ENCODE measurements at places on chromosomes 6 and 20. TPM values are rescaled to one million over a fixed set of nuclear protein-coding genes. Genes with fewer than 3 reads are reported as not detected.

Gene CTAGE9
- not detected for total RNA-seq

Gene NOTCH4
- 0.73 TPM for total RNA-seq

Gene SSTR4
- not detected for total RNA-seq

Gene TRIM40
- not detected for total RNA-seq

Gene BTN1A1
- total RNA-seq, result not detected

Gene REM1
- total RNA-seq, result not detected

DNA sequence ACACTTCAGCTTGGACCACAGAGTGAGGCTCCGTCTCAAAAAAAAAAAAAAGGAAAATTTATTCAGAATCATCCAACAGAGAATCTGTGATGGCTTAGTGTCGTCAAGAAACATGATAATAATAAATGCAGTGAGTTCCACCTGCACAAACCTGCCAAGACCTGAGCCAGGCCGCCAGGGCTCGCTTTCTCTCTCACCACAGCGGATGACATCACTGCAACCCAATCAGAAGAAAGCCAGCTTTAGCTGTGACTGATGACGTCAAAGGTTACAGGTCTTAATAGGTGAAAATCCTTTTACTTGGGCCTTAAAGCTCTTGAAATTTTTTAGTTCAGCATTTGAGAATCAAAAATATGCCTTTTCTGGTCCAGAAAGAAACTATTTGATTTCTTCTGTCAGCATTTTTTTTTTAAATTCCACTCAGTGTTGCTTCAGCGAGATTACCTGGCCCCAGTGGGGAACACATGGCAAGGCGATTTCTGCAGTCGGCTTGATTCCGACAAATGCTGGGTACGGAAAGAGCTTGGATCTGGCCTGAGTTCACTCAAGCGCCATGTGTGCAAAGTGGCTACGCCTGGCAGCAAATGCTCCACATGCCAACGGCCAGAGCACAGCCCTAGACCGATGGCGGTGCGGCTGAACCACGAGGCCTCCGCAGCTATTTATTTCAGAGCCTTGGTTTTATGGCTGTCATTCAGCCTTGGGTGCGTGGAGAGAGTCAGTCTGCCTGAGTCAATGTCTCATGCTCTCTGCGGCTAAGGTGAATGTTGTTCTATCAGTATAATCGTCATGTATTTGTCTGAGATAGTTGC is 105.7 kb upstream of the QKI start:
- ATAC-seq, result no peak

- ATAC-seq, result no peak
Measured at GRCh38 chr20:10731190-10731965, 57.6 kb upstream of the JAG1 start.

GRCh38 chr6:161658211-161658610 is 384.4 kb upstream of the AGPAT4 start:
- no peak for ATAC-seq

GRCh38 chr20:41379551-41379950 is 12.9 kb upstream of the EMILIN3 start:
- ATAC-seq, result no peak

DNA sequence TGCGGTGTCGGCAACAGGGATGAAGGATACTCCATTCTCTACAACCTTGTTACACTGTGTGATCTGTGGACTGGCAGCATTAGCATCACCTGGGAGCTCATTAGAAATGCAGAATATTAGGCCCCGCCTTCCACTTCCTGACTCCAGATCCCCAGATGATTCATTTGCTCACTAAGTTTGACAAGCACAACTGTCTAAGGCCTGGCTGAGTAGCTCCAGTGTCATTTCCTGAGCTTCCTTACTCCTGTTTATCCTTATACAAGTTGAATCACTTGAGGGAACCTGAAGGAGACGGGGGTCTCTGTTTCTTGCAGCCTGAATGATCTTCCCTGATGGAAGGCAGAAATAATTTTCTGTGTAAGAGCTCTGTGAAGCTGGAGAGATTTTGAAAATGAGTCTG is 32.7 kb upstream of the PROKR2 start:
- no peak for ATAC-seq

DNA sequence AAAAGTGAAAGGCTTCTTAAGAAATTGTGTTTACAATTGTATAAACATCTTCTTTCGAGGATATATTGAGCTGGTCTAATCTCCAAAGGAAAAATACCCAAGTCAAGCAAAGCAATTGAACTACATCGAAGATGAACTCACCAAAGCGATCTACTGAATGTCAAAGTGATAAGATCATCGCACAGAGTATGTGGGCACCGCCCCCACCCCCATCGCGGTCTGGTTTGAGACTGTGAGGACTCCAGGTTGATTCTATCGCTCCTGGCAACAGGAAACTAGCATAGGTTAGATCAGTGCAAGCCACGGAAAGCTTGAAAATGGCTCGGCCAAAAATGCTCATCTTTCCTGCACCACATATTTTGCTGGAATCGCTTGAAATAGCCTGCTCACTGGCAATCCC is 133.2 kb upstream of the RPS6KA2 start:
- ATAC-seq, result peak; percentile 97

DNA sequence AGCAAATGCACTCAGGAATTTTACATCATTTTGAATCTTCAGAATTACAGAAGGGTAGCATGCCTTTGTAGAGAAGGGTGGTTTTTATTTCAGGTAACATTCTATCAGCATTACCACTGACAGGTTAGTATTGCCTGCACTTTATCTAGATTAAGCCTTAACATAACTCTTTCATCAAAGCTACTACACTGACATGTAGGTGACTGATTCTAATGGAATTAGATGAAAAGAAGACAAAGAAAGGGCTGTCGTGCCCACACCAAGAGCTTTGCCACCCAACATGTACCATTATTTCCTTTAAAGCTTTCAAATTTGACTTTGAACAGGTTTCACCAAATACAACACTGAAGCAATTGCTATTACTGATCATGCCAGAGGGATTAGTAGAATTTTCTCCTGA is 551.9 kb downstream of the EYS start:
- ATAC-seq, result no peak

GRCh38 chr6:33128318-33128717 is 52.5 kb downstream of the HLA-DPB1 start:
- ATAC-seq, result peak; percentile 73

GRCh38 chr20:23404196-23404595 is 17.1 kb downstream of the NAPB start:
- ATAC-seq, result no peak

DNA sequence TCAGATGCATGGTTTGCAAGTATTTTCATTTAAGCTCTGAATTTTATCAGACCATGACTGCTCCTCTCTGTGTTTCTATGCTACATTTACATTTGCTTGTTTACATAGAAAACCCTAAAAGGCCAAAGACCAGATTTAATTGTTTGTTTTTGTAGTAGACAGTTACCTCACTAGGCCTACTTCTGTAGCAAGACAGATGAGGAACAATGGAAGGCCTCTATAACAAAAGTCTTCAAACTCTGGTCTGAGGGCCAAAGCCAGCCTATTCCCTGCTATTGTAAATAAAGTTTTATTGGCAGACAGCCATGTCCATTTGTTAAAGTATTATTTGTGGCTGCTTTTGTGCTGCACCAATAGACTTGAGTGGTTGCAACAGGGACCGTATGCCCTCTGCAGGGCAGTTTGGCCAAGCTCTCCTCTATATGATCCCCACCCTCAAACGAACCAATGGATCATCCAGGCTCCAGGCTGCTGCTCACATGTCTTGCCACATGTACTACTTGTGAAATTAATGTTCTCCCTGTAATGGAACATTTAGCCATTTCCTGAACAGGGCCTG is 182.0 kb downstream of the DOK5 start:
- ATAC-seq, result no peak

- ATAC-seq, result peak; percentile 16
Measured at GRCh38 chr6:39189915-39190544, 39.2 kb downstream of the KCNK5 start.

GRCh38 chr20:49852522-49853080 is 40.0 kb downstream of the SLC9A8 start:
- no peak for ATAC-seq

DNA sequence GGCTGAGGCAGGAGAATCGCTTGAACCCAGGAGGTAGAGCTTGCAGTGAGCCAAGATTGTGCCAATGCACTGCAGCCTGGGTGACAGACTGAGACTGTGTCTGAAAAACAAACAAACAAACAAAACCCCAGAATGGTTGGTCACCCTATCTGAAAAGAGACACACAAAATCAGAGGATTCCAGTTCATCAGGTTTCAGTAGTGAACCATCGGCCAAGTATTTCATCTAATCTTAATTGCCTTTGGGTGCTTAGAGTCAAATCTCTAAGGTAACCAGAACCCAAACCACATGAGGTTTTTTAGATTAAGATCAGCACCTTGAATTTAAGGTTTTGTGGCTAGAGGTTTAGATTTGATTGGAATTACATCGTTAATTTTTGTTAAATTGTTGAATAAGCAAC is 8.3 kb upstream of the ZBTB2 start:
- ATAC-seq, result peak; percentile 38

GRCh38 chr6:128531696-128532095 is 11.3 kb upstream of the PTPRK start:
- ATAC-seq, result peak; percentile 21

- no peak for ATAC-seq
Measured at GRCh38 chr6:87829622-87830121, 127.6 kb upstream of the AKIRIN2 start.

DNA sequence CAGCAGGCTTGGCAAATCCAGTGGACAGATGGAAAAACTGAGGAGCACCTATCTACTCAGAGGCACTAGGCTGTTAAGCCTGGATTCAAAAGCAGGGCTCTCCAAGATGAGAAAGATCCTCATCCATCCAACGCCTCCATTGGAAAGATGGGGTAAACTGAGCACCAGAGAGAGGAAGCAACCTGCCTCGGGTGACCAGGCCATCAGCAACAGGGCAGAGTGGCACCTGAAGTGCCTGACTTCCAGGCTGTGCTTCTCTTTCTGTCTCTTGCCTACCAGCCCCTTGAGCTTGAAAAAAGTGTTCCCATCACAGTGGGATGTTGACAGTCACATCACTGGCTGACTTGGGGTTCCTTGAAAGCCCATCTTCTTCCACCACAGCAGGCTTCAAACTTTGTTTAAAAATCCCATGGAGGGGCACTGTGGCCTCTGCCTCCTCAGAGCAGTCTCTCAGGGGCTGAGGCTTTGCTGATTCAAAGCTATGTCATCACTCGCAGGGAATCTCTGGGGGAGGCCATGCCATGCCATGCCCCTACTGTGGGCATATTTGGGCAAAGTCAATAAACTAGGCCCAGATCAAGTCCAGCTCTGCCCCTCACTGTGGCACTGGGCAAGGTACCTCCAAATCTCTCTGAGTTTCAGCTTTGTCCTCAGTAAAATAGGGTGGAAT is 44.8 kb upstream of the TGM2 start:
- no peak for ATAC-seq

DNA sequence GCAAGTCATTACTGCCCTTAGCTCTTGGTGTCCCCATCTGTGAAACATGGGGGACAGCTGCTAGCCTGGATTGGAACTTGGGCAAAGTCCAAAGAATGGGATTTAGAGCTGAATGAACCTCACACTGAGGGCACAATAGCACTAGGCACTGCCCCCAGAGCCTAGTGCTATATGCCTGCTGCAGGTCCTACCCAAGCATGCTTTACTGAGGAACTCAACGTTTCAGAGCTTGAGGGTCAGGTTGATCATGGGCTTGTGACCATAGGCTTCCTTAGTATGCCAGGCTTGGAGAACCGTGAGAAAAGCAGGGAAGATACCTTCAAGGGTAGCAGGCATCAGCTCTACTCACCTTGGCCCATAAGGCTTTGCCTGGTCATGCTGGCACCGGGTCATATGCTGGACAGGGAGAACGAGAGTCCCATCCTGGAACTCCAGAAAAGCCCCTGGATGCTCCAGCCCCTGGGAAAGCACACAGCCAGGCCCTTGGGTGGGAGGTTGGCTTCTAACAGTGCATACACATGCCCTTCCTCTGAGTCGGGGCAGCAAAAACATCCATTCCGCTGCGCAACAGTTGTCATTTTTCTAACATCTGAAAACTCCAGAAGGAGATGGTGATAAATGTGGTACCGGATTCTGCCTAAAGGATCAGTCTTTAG is 29.7 kb downstream of the EIF2S2 start:
- ATAC-seq, result no peak

DNA sequence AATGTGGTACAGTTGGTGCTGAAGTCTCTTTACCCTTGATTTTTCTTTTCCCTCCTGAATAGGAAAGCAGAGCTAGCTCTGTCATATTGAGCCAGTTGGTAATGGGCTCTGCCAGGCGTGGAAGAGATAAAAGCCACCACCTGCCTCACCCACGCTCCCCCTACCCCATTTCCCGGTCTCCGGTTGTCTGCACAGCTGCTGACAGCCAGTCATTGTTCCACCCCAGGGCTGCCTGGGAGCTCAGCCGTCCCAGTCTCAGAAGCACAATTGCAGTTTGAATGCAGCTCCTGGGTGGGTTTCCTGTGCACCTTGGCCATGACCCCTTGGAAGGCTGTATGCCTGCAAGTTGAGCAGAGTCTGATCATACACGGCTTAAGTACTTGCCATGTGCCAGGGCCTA is 675.2 kb upstream of the FLRT3 start:
- ATAC-seq, result no peak

DNA sequence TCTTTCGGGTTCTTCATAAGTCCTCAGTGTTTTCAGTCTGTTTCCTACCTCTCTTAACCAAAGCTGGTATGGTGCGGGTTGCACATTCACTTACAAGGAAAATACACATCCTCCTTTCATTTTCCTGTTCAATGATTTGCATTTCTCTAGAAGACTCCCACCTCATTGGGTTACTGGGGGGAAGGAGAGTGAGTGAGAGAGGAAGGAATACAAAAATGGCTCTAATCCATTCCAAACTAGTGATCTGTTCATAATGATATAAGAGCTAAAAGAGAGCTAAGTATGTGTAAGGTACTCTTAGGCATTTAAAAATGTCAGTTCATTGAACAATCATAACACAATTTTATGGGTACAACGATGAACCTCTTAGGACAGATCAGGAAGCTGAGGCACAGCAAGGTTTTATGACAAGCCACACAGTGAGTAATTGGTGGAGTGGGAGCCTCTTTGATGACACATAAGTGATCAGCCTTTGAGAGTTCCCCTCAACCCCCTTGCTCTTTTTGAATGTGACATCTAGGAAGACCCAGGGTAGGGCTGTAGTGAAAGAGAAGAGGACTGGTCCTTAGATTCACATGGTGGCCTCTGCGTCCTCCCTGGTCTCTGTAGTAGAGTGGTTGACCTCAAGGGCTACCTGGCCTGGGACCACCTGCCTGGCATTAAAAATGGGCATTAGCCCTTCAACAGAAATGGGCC is 328.4 kb upstream of the SOX4 start:
- peak; percentile 95 for ATAC-seq

GRCh38 chr6:137303441-137303840 is 84.3 kb upstream of the IFNGR1 start:
- no peak for ATAC-seq

- ATAC-seq, result peak; percentile 84
Measured at GRCh38 chr20:45890985-45891983, at the start of the genes CTSA and NEURL2. Gene CTSA (plus strand): TSS chr20:45891335. CDS start chr20:45891569, 234 bp downstream. Gene NEURL2 (minus strand): TSS chr20:45891208. CDS start chr20:45890991, 217 bp downstream.

GRCh38 chr6:32977953-32978324 is 9.5 kb downstream of the BRD2 start:
- no peak for ATAC-seq

GRCh38 chr20:64079273-64080012 is at the start of gene RGS19:
Gene RGS19 (minus strand): TSS chr20:64079518. CDS start chr20:64076886, 2,632 bp downstream.
- peak; percentile 63 for ATAC-seq

GRCh38 chr6:110654096-110654820 is 161.0 kb downstream of the CDK19 start:
- ATAC-seq, result peak; percentile 12

GRCh38 chr20:50121858-50122271 is 8.9 kb upstream of the UBE2V1 start:
- ATAC-seq, result peak; percentile 50
